NCI-H1417 (cell line): ENCODE measurements at places on chromosomes 2 and 18.
A peak's percentile ranks its signal among the peaks of the same experiment; 100 is the strongest.

DNA sequence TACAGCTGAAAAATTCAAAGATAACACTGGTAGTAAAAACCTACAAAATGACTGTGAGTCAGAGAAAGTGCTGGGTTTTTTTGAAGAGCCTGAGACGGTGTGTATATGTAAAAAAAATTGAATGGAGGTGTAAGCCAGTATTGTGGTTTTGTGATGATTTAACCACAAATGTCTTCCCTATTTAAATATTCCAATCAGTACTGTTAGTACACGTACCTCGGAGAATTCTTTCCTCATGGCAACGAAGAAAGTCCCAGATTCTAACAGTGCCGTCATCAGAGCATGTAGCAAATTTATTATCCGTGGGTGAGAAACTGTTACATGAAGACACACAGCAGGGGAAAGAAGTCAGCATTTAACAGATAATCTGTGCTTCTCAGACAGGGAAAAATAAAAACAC, 48.1 kb downstream of the WDR33 start:
- no peak for DNase-seq

- DNase-seq, result no peak
Observed at GRCh38 chr2:155965415-155966063, 367.0 kb downstream of the NR4A2 start.

- no peak for DNase-seq
Observed at GRCh38 chr18:58512648-58513588, 116.0 kb downstream of the ALPK2 start.

GRCh38 chr2:196079052-196079451, 10.4 kb upstream of the DNAH7 start:
- DNase-seq, result no peak

GRCh38 chr2:41326851-41327250, 721.0 kb upstream of the PKDCC start:
- DNase-seq, result no peak

- DNase-seq, result no peak
Observed at GRCh38 chr2:177399376-177399775, 6.8 kb downstream of the AGPS start.

- no peak for DNase-seq
Observed at GRCh38 chr2:160091381-160091780, 29.0 kb upstream of the PLA2R1 start.

GRCh38 chr2:67399144-67399543, 2.0 kb downstream of the ETAA1 start:
- DNase-seq, result no peak

GRCh38 chr2:41736586-41736985, 311.2 kb upstream of the PKDCC start:
- DNase-seq, result no peak

- DNase-seq, result peak; percentile 3
Observed at GRCh38 chr2:175036582-175037018, 31.4 kb upstream of the CHN1 start.

- no peak for DNase-seq
Observed at GRCh38 chr18:50653402-50654093, 93.7 kb downstream of the MAPK4 start.

GRCh38 chr2:144310484-144310883, 209.4 kb downstream of the ZEB2 start:
- DNase-seq, result no peak

GRCh38 chr18:10027461-10027860, 113.6 kb downstream of the VAPA start:
- DNase-seq, result no peak

DNA sequence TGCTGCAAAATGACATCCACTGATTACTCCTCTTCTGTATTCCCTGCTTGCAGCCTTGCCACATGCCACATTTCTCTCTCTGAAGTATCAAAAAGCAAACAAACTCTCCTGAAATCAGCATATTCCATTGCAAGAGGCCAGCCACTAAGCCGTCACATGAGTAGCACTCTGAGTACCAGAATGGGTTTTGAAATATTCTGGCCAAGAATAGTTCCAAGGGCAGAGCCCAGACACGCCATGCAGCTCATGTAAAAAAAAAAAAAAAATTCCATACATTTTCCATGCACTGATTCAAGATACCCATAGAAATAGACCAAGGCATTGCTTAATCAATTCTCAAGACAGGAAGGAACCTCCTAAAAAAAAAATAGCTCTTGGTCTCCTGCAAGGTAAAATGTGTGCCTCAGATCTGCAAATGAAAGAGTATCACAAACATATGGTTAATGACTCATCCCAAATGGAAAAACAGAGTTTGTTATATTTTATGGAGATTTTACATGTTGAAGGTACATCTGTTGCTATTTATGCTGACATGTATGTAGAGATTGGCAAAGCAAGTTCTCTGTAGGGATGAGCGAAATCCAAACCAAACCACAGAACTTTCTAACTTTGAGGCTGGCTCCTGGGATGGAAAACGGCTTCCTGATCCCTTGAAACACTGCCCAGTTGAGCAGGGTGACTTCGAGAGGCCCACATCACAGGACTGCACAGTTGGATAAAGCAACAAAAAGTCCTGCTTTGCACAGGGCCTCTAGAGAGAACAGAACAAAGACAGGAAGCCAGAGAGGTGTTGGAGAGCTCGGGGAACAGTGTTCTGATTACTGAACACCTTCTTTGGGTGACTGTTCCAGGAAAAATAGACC, 346.2 kb downstream of the ZNF521 start:
- peak; percentile 85 for DNase-seq

GRCh38 chr18:21393986-21394385, 152.0 kb downstream of the GREB1L start:
- DNase-seq, result no peak

- no peak for DNase-seq
Observed at GRCh38 chr2:68992933-68993332, 18.5 kb downstream of the GKN1 start.

GRCh38 chr18:55861266-55861665, 273.3 kb upstream of the TCF4 start:
- peak; percentile 22 for DNase-seq

DNA sequence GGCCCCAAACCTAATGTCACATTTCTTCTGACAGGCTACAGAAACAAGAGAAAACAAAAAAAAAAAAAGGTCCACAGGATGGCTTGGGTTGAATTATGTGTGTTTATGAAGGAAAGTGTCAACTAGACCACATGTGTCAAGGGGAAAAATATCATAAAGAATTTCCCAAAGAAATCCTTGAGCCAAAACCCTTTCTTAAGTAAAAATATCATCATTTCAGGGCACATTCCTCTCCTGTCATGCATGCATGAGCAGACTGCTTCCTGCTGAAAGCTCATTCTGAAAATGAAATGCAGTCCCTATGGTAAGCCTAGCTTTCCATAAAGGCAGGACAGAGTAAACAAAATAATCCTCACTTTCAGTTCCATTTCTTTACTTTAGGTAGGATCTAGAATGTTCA, 85.7 kb upstream of the RBBP8 start:
- no peak for DNase-seq

- DNase-seq, result no peak
Observed at GRCh38 chr18:23220355-23220754, 85.1 kb downstream of the CABLES1 start.

GRCh38 chr18:29147944-29148343, 971.0 kb upstream of the CDH2 start:
- DNase-seq, result no peak

- DNase-seq, result peak; percentile 33
Observed at GRCh38 chr2:102975996-102976975, 214.5 kb downstream of the TMEM182 start.

DNA sequence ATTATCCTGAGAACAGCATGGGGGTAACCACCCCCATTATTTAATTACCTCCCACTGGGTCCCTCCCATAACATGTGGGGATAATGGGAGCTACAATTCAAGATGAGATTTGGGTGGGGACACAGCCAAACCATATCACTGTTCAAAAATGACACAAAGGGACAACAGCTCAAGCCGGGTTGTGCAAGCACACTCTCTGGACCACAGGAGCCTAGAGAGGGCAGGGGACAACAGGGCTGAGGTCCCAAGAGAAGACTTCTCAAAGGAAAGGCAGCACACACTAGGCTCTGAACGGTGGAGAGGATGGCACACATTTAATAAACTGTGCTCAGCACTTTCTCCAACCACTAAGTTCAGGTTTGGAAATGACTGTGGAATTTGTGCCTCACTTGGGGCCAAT, 122.1 kb upstream of the PKDCC start:
- DNase-seq, result no peak

GRCh38 chr2:105806996-105807395, 62.3 kb downstream of the NCK2 start:
- no peak for DNase-seq

- DNase-seq, result no peak
Observed at GRCh38 chr2:21057097-21057496, 13.2 kb upstream of the APOB start.
